Stimulated activated CD4-positive, alpha-beta T cell treated with anti-CD3 and anti-CD28 coated beads, Interleukin-15, amount 100 ng/mL, for 48 hours (primary cell): ENCODE measurements at places on chromosomes 6 and 20.

GRCh38 chr6:144769142-144769541, 484.0 kb downstream of the UTRN start:
- no peak for DNase-seq

- no peak for DNase-seq
Measured at GRCh38 chr20:14512839-14513238, 175.4 kb upstream of the FLRT3 start.

- DNase-seq = no peak
Measured at GRCh38 chr6:12343440-12344162, 53.4 kb downstream of the EDN1 start.

DNA sequence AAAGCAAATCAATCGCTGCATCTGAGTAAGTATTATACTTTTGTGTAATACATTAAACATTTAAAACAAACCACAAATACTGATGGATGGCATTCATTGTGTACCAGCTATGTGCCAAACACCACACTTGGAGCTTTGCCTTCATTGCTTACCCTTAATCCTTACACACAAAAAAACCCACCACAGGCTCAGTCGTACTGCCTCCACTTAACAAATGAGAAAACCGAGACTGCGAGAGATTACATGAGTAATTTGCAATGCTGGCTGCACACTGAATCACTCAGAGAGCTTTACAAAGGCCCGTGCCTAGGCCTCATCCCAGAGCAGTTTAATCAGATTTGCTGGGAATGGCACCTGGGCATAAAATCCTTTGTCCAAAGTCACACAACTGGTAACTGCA, 130.5 kb downstream of the EDN1 start:
- no peak for DNase-seq

- DNase-seq = no peak
Measured at GRCh38 chr20:37566590-37567330, 39.1 kb upstream of the BLCAP start.

GRCh38 chr20:53706466-53707370, 113.1 kb upstream of the ZNF217 start:
- DNase-seq = no peak

DNA sequence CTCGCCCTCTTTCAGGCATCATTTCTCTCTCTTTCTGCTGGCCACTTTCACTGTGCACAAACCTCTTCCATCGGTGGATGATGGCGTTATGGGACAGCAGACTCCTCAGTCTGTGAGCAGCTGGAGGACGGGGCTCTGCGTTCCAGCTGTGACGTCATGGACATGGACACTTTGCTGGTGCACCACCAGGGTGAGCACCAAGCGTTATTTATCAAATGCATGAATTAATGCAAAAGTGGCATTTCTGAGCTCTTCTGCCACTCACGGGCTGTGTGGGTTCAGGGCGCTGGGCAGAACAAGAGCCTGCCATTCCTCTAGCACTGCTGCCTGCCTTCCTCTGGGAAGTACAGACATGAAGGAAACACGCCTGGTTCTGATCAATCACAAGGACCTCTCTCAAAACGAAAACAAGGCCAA, 82.9 kb upstream of the MPC1 start:
- no peak for DNase-seq

DNA sequence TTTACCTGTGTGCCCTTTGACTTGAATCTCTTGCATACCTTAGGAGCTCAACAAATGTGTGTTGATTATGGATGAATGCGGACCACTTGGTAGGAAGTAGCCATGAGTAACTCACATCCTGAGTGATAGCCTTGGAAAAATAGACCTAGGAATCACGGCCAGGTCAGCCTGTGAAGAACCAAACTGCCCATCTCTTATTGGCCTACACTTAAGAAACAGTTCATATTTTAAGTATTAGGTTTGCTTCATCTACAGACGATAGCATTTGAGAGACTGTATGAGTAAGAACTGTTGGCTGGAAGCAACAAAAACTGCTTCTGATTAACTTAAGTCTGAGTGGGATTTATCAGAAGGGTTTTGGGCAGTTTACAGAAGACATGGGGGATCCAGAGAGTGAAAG, 320.1 kb upstream of the PRND start:
- DNase-seq = no peak

DNA sequence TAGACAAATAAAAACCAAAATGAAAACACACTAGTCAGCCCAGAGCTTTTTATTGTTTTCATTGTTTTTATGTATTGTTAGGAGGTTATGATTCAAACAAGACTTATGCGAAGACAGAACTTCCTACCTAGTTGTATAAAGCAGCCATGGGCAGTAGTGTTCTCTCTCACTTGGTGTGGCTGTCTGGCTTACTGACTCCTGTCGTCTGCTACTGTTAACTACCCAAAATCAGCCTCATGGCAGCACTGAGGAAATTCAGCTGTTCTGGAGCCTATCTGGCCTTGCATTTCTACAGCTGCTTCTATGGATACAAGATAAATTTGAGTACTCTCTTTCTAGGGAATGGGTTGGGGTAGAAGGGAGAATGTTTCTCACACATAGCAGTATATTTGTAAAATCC, 20.4 kb downstream of the VTA1 start:
- no peak for DNase-seq

GRCh38 chr6:111709615-111710398, 104.1 kb upstream of the TRAF3IP2 start:
- DNase-seq = no peak

- DNase-seq = no peak
Measured at GRCh38 chr6:105317607-105318533, 85.0 kb downstream of the PREP start.

- peak; percentile 25 for DNase-seq
Measured at GRCh38 chr20:52083627-52084232, 107.8 kb downstream of the ZFP64 start.

DNA sequence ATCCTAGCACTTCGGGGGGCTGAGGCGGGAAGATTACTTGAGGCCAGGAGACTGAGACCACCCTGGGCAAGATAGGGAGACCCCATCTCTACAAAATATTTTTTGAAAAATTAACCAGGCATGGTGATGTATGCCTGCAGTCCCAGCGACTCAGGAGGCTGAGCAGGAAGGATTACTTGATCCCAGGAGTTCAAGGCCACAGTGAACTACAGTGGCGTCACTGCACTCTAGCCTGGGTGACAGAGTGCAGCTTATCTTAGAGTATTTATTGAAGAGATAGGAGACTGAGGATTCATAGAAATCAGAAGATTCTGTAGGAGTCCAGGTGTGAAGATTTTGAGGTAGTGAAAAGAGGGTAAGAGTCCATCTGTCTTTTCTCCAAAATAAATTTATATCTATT, 45.0 kb downstream of the SLC17A5 start:
- no peak for DNase-seq

GRCh38 chr6:126123226-126123625, 136.9 kb downstream of the TRMT11 start:
- DNase-seq = no peak

DNA sequence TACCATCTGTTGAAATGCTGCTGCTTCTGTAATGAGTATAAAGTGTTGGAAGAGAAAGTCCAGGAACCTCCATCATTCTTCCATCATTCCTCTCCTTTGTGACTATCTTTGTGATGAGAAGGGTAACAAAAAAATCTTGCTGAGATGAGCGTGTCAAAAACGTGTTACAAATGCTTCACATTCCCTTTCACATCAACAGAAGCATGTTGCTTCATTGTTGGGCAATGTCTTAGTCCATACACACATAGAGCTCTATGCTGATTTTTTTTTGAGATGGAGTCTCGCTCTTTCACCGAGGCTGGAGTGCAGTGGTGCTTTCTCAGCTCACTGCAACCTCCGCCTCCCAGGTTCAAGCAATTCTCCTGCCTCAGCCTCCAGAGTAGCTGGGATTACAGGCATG, 114.1 kb upstream of the ESR1 start:
- DNase-seq = no peak
